ENCODE measurements at places on chromosomes 2 and 18.

DNA sequence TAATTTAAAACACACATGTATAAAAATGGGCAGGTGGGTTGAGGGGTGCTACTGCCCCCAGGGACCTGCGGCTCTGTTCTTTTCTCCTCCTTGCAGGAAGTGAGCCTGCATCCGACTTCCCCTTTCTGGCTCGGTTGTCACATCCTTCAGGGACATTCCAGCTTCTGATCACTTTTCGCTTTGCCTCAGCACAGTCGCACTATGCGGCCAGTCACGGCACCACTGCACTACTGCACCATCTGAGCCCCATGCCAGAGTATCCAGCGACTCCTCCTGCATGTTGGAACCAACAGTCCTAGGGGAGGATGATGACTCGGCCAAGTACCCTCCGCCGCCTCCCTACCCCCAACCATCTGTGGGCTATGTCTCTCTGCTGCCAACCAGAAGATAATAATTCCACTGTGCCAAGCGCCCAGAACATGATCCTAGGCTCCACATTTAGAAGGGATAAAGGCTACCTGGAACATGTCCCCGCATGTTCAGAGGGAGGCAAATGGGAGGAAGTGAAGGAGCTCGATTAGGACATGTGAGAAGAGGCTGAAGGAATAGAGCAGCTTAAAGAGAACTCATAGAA lies 17.6 kb downstream of the CDC42EP3 start:
- no peak for DNase-seq

GRCh38 chr2:172817411-172817810 lies 81.8 kb downstream of the RAPGEF4 start:
- DNase-seq, result no peak

DNA sequence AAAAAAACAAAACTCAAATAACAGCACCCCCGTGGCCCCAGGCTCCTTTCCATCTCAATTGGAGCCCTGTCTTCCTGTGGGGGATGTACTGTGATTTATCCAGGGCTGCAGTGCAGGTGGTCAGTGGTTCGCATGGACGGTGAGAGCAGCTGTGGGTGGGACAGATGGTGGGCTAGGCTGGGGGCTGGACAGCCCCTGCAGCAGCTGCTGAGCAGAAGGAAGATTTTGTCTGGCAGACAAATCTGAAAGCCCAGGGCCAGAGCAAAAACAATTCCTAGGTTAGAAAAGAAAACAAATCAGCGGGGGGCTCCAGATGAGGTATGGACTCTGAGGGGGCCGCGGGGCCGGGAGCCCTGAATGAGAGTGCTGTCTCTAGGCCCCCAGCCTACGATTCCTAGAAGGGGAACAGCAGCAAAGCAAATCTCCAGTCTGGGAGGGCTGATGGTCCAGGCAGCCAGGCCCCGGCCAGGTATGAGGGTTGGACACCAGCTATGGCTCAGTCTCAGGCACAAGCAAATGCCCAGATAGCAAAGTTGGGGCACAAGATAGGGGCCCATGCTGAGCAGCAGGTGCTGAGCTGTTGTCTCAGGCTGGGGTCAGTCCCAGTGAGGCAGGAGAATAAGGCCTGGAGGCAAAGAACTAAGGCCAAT lies 45.4 kb downstream of the SOWAHC start:
- no peak for DNase-seq

DNA sequence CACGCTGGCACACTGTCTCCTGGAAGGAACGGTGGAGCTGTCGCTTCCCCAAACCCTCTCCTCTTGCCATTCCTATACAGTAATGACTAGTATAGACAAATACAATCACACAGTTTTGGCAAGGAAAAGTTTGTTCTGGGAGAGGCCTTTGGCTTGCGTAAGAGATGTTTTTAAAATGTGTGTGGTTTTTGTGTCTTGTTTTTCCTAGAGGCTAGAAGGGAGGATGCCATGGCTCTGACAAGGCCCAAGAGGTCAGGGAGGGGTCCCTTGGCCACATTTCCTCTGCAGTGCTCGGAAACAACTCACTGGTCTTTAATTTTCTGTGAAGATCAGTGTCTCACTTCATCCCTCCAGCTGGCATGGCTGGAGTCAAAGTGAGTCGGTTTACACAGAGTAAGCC lies 195.9 kb downstream of the SH3RF3 start:
- DNase-seq, result no peak

- DNase-seq, result no peak
Measured at GRCh38 chr18:15165048-15165447, 417.1 kb downstream of the ANKRD30B start.

DNA sequence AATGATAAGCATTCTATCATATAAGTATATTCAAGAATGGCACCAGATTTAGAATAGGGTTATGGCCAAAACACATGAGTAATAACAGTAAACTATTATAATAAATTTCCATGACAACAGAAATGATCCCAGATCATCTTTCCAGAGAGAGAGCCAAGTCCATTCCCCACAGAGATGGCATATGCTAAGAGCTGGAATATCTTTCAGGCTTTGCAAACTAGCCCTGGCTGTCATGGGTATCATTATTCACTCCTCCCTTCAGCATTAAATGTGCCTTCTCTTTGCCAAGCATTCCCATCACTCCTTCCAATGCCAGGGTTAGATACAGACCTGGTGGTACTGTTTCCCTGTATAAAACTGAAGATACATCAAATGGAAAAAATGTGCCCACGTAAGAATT lies 10.9 kb downstream of the FEZ2 start:
- no peak for DNase-seq

GRCh38 chr2:219495531-219496122 lies 3.1 kb upstream of the GMPPA start:
- DNase-seq, result no peak

DNA sequence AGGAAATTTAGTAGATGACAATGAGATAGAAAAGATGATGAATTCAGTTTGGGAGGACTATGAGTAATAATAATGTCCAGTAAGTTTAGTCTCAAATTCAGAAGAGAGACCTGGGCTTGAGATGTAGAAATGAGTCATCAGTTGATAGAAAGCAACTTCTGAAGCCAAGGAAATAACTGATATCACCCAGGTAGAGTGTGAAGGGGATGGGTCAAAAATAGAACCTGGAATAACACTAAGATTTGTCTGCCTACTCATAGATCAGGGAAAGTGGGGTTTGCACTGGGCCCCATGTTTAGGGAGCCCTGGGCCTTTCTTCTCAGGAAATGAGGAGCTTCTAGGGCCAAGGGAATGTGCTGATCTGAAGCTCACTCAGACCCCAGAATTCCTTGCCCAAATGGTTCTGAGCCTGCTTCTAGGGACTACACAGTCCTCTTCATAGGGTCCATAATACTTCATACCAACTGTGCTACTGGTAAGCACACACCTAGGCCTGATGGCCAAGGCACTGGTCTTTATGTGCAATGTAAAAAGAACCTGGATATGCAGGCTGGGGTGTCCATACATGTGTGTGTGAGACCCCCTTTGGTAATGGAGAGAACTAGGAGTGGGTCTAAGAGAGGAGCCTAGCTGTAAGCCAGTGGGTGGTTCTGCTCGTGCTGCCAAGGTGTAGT lies 141.2 kb downstream of the IKZF2 start:
- no peak for DNase-seq

All from activated T-helper 1 cell treated with Interleukin-2 at 50 U/mL for 16 hours (primary cell).